ENCODE measurements at places on chromosomes 11 and 22.

- peak; percentile 75 for DNase-seq
These were observed 11.9 kb downstream of the VSIG10L2 start for GRCh38 chr11:125957618-125958332.

GRCh38 chr22:35051013-35051535 is 14.9 kb upstream of the ISX start:
- no peak for DNase-seq

DNA sequence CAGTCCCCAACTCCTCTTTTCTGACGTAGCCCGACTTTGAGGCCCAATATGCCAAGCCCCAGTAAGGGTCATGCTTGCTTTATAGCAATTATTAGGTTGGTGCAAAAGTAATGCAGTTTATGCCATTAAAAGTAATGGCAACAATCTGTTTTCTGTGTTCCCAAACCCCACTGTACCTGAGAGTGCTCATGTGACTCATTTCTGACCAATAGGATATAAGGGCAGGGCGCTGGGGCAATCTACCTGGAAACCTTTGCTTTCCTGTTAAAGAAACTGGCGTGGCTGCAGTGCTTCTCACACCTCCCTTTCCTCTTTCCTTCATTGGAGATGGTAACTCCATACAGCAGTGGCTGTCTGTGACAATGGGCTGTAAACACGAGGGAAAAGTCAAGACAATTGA is 78.9 kb upstream of the MPPED2 start:
- no peak for DNase-seq

DNA sequence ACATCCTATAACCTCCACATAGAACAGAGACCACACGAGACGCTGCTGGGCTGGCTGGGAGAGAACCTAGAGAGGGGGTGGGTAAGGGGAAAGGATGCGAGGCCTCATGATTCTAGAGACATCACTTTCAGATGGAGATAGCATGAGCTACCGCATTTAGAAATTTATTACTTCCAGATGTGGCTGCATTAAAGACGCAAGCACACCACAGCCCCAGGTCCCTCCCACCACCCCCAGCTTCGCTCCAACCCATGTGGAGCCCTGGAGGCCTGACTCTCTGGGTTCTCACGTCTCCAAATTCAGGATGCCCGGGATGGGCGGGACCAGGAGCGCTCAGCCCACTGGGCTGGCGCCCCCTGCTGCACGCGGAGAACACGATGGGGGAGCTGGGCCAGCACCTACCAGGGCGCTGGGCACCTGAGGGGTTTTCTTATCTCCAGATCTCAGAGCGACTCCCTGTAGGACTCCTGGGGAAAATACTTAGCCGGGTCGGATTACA is 13.6 kb downstream of the MRPL21 start:
- peak; percentile 96 for DNase-seq

GRCh38 chr11:68528630-68529029 is 68.1 kb downstream of the PPP6R3 start:
- DNase-seq, result no peak

DNA sequence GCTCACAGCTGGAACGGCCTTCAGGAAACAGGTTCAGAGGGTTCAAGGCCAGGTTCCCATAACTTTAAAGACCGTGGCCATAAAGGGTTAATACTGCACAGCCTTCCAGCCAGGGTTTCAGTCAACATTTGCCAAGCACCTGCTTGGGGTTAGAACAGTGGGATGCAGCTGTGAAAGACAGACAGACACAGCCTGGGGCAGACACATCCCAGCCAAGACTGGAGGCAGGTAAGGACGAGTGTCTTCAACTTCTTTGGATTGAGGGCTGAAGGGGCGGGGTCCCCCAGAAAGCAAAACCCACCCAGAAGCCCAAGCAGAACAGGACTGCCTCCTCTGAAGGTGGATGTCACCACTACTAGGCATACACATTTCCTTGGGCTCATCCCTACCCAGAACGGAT is 14.3 kb downstream of the ARFGAP2 start:
- DNase-seq, result no peak

DNA sequence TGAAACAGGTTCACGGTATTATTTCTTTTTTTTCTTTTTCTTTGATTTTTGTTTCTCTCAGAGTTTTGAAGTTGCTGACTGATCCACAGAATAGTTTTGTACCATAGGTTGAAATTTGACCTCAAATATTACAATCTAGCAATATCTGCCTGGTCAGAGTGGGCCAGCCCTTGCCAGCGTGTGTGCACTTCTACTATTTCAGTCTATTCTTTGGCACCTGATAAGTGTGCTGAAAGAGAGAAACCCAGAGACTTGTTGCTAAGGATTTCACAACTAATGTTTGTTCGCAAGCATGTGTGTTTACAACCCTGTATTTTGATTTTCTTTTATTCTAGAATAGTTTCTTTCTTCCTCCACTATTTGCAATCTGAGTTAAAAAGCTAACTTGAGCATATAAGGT is 1125.2 kb upstream of the CNTN5 start:
- no peak for DNase-seq

DNA sequence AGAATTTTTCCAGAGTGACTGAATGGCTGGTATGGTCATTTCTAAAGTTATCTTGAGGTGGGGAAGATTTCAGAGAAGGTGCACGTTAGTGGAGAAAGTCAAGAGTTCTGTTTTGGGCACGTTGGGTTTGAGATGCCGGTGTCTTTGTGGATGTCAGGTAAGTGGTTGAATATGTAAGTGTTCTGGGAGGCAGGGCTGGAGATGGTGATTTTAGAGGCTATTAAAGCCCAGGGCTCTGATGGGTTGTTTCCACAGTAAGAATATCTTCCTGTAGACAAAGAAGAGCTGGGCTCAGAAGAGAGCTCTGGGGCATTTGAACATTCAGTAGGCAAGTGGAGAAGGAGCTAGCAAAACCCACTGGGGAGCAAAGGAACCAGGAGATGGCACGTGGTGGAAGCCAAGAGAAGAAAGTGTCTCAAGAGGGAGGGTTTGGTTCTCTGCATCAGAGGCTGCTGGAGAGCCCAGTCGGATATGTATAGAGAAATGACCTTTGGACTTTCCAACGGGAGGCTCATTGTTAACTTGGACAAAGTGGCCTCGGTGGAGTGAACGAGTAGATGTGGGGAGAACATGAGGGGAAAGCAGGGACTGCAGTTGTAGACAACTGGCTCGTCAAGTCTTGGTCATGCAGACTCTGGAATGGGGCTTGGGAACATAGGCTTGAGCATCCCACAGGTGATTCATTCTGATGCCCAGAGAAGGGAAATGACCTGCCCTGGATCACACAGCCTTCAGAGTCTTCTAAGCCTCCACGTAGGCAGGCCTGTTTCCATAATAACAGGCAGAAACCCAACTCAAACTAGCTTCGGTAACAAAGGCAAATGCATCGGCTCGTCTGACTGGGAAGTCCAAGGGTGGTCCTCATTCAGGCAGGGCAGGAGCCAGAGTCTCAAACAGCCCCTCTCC is 98.4 kb upstream of the PARVA start:
- no peak for DNase-seq

DNA sequence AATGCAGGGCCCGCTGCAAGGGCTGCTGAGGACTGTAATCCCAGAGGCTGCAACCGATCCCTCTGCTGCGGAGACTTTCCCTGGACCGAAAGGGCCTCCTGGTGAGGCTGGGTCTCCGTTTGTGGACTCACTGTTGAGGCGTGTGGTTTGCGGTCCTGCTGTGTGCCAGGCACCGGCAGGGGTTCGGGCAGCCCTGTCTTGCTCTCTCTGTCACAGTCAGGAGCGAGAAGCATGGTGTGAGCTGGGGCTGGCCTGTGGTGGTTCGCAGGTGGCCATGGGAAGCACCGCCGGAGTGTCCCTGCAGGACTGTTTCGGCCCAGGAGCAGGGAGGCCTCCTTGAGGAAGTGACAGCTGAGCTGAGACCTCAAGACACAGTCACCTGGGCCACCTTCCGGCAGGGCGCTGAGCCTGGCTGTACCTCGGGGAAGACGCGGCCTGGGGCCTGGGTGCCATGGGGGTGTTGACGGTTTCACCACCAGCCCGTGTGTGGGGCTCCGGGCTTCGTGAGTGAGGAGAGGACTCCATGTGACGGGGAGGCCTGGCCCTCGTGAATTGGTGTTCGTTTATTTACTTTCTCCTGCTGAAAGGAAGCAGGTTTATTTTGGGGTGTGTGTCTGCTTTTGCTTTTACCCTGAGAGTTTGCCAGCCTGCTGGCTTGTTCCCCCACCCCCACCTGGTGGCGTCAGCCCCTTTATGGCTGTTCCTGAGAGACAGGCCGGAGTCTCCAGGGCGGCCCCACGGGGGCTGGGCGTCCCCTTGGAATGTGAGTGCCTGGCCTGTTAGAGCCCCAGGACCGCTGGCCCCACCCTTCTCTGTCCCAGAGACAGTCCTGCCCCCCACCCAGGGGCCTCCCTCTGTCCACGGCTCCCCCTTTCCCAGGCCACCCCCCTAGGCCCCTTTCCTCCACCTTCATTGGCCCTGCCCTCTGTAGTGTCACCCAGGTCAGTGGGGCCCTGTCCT is 122.5 kb downstream of the KCNQ1OT1 start:
- DNase-seq, result no peak

DNA sequence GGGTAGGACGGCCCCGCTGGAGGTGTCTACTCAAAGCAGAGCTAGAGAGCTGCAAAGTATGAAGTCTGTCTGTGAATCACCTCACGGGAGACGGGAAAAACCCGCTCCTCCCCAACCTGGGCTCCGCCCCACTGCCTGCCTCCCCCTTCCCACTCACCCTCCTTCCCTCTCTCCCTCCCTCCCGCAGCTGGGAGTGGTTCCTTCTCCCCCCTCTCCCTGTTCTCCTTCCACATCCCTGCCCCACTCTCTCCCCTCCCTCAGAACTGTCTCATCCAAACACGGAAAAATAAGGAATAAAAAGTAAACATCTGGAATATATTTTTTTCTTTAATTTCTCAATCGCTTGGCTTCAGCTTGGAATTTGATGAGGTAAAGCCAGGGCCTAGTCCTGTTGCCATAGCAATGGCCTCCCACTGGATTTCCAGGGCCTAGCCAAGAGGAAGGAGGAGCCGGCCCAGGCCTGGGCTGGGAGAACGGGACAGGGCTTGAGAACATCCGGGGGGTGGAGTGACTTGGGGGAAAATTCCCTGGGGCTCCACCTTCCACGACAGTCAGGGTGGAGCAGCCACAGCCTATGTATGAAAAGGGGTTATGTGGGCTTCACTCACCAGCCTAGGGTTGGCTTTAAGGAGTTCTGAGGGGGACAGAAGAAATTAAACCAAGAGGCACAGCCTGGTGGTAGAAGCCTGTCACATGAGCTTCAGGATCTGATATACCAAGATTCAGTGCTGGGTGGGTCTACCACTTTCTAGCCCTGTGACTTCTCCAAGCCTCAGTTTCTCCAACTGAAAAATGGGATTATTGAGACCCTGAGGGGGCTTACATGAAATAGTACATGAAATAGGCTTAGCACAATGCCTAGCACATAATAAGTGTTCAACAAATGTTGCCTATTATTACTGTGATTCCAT is 2.2 kb downstream of the TNKS1BP1 start:
- peak; percentile 96 for DNase-seq

DNA sequence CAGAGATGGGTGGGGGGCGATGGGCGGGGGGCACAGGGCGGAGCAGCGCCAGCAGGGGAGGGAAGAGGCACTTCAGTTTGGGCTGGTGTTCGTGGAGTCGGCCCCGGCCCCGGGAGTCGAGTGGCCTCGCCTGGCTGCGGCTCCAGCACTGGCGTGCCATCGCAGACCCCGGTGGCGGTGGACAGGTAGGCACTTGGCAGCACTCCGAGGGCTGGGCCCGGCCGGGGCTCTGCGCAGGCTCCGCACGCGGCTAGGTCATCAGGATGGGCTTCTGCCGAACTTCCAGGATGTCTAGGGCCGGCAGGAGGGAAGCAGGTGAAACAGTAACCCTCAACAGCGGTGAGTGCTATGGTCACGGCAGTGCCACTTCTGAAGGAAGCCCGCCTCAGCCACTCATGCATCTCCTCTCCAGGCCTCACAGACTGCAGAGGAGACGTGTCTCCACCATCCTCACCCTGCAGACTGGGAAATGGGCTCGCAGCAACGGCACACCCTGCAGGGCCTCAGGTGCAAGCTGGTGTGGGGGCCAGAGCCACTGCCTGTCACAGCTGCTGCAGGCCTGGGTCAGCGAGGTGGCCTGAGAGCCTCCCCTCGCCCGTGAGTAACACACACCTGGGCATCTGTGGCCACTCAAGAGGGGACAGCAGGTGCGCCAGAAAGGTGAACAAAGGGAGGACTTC is 33.3 kb downstream of the NUP50 start:
- DNase-seq, result no peak

DNA sequence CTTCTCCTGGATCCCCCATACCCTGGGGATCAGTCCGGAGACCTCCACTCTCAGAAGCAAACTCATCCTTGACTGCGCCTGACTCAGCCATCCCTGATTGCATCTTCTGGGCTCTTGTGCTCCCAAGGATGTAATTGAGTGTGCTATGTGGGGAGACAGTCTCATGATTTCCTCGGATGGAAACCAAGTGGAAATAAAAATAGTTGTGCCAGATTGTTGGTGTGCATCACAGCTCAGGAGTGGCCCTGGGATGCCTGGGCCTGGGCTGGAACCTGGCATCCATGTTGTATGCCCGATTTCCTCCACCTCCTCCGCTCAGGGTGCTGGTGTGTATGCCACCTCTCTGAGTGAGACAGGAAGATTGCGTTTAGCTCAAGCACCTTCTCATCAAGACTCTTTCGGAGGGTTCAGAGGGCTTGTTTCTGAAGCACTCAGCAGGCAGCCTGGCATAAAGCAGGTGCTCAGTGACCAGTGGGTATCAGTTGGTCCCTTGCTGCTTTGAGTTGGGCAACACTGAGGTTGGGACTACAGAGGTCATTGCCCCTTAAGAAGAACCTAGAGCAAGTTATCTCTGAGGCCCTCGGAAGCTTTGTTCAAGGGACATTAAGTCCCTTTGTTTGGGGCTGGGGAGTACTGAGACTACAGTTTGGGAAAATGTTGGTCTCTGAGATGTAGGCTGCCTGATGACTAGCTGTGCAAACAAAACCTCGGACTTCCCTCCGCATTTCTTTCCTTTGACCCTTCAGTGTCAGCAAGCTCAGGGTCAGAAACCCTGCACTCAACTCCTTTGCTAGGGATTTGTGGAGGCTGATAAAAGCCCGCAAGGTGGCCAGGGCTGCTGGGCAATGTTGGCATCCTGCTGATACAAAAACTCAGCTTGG is 24.8 kb upstream of the MICAL2 start:
- no peak for DNase-seq

DNA sequence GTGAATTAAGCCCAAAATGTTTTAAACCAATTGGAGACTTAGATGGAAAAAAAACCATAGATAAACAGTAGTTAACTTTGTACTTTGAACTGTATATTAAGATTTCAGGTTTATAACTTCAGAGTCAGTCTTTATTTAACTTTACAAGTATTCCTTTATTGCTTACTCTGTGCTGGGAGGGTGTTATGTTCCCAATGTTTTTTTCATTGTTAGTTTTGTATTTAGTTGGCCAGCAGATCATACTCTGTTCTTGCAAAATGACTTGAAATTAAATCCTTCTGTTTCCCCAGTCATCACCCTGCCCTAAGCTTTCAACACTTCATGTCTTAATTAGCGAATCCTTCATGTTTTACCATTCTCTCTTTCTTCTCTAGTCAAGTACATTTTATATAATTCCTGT is 25.3 kb downstream of the SIK2 start:
- DNase-seq, result no peak

GRCh38 chr11:17552392-17553248 is 5.6 kb downstream of the OTOG start:
- no peak for DNase-seq
